A549 treated with Mapracorat at 1 μM for 4 hours (cell line): ENCODE measurements at places on chromosomes 5 and 9. TPM values are rescaled to one million over a fixed set of nuclear protein-coding genes. Genes with fewer than 3 reads are reported as not detected.

The RPS23 gene
- total RNA-seq: 3,355 to 5,486 TPM (median 3,454 TPM) in 5 replicates

The FAM221B gene
- not detected in 5 replicates for total RNA-seq

The PCDHGA7 gene
- total RNA-seq: 0.69 to 1.1 TPM (median 0.90 TPM) in 5 replicates

The TNFSF15 gene
- total RNA-seq: 0.08 to 0.12 TPM (median 0.10 TPM) in 5 replicates

The TNFSF8 gene
- total RNA-seq: not detected in 5 replicates

The PRKAA1 gene
- 29.3 to 52.9 TPM (median 39.2 TPM) in 5 replicates for total RNA-seq

The PCDHGA4 gene
- 0.07 to 0.22 TPM (median 0.12 TPM) in 5 replicates for total RNA-seq

The ORM2 gene
- not detected in 5 replicates for total RNA-seq

The PCDHB10 gene
- not detected in 5 replicates for total RNA-seq

The BARHL1 gene
- 0.07 TPM in 1 of 5 replicates, not detected in the others for total RNA-seq

The MYO10 gene
- 36.8 to 42.5 TPM (median 37.3 TPM) in 5 replicates for total RNA-seq

The PCDHGB2 gene
- total RNA-seq: 0.06 to 0.11 TPM (median 0.07 TPM) in 4 of 5 replicates, not detected in the other

The CCNJL gene
- 10.0 to 12.3 TPM (median 11.8 TPM) in 5 replicates for total RNA-seq

The GBGT1 gene
- 1.4 to 3.5 TPM (median 2.1 TPM) in 5 replicates for total RNA-seq

The CXCL14 gene
- total RNA-seq: 0.09 to 0.24 TPM (median 0.17 TPM) in 3 of 5 replicates, not detected in the others

The RABEPK gene
- 36.6 to 43.4 TPM (median 39.8 TPM) in 5 replicates for total RNA-seq

The GFI1B gene
- 0.09 to 0.17 TPM (median 0.16 TPM) in 3 of 5 replicates, not detected in the others for total RNA-seq

The NUTM2G gene
- not detected in 5 replicates for total RNA-seq

The NUTM2F gene
- total RNA-seq: 0.06 to 0.07 TPM in 2 of 5 replicates, not detected in the others

The CCDC112 gene
- 7.1 to 12.9 TPM (median 7.7 TPM) in 5 replicates for total RNA-seq

The BTNL3 gene
- total RNA-seq: not detected in 5 replicates

The MIGA2 gene
- total RNA-seq: 10.5 to 15.3 TPM (median 14.3 TPM) in 5 replicates

The SSNA1 gene
- 103 to 151 TPM (median 139 TPM) in 5 replicates for total RNA-seq

The IGFBPL1 gene
- 1.5 to 2.7 TPM (median 2.6 TPM) in 5 replicates for total RNA-seq

The ANKRD20A1 gene
- 0.68 to 1.9 TPM (median 1.2 TPM) in 5 replicates for total RNA-seq

The LURAP1L gene
- total RNA-seq: 20.8 to 29.7 TPM (median 27.5 TPM) in 5 replicates

The FAM81B gene
- not detected in 5 replicates for total RNA-seq

The RETREG1 gene
- total RNA-seq: 1.6 to 3.7 TPM (median 3.3 TPM) in 5 replicates

The FOXD4L3 gene
- 0.08 to 0.16 TPM (median 0.10 TPM) in 3 of 5 replicates, not detected in the others for total RNA-seq

The CCNI2 gene
- total RNA-seq: 0.05 to 0.39 TPM (median 0.21 TPM) in 4 of 5 replicates, not detected in the other
